Cardiac septum (tissue), 1 donor: ENCODE measurements at places on chromosomes 3 and 15. TPM values are rescaled to one million over a fixed set of nuclear protein-coding genes. Genes with fewer than 3 reads are reported as not detected.
A peak's percentile ranks its signal among the peaks of the same experiment; 100 is the strongest.

Gene EID1
- total RNA-seq = 201 TPM

Gene LIPC
- 0.62 TPM for total RNA-seq

Gene SERINC4
- total RNA-seq = 0.43 TPM

GRCh38 chr3:197031315-197032285 is 2.0 kb upstream of the MELTF start:
- no peak for DNase-seq

GRCh38 chr15:80744826-80745225 is 34.3 kb upstream of the CEMIP start:
- no peak for DNase-seq

- no peak for DNase-seq
Observed at GRCh38 chr3:46272028-46272451, 29.8 kb downstream of the CCR3 start.

DNA sequence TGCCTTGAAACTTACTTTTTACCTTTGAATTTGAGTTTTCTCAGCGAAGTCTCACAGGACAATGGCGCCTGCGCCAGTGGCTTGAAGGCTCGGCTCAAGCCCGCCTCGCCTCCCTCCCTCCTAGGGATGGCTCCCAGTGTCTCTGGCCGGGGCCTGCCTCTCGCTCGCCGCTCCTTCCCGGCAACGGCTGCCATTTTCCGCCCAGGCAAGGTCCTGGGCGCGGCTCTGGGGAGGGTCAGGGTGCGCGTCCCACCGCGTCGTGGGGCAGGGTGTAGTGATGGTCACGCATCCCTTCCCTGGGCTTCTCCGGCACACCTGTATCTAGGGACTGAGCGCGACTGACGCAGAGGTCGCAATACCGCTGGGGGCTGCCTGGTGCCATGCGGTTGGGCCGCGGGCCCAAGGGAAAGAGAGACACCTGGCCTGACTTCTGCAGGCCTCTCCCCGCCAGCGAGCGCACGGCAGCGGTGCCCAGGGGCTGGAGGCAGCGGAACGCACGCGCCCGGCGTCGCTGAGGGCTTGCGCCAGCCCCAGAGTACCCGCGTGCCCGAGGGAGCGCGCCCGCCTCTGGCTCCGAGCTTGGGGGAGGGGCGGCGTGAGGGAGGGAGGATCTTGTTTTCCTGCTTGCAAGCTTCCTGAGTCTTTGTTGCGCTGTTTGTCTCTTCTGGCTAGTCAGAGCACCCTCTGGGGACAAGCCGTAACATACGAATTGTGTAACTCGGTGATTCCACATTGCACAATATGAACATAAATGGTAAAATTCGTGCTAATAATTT is 20.7 kb upstream of the FEM1B start:
- peak; percentile 92 for DNase-seq

DNA sequence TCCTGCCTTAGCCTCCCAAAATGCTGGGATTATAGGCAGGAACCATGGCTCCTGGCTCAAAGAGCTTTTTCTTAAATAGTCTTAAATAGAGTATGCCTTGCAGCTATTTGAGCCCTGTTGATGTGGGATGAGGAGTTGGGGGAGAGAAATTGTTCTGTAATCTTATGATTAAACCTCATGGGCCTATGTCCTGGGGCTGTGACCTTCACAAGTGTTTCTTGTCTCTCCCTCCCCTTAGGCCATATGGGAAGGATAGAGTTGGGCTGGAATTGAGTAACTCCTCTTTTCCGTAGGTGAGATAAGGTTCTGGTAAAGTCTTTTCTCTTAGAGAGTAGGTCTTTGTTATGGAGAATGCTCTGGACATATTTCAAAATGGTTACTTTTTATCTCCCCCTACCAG is 114.3 kb downstream of the ARNT2 start:
- DNase-seq = no peak

- DNase-seq = no peak
Observed at GRCh38 chr3:140465988-140466387, 211.9 kb upstream of the TRIM42 start.

GRCh38 chr3:128698211-128699047 is 27.6 kb upstream of the RAB7A start:
- peak; percentile 79 for DNase-seq

GRCh38 chr15:85445361-85445760 is 65.0 kb downstream of the AKAP13 start:
- no peak for DNase-seq

Gene WWTR1
- total RNA-seq = 82.7 TPM

Gene SPTSSB
- 0.51 TPM for total RNA-seq

Gene MORC1
- not detected for total RNA-seq

Gene C3orf85
- not detected for total RNA-seq

DNA sequence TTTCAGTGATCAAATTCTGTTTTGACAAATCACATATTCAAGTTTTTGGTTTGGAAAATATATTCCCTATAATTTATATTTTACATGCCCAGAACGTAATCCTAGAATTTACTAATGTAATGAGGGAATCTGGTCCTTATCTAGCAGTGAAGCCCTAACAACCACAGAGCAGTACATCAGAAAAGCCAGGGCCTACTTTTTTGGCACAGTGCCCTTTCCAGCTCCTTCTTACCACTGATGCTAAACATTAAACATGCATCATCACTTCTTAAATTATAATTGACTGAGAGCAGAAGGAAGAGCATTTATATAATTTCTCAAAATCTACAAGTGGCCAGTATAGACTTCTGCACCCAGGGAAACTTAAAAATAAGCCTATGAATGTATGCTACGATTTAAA is 66.7 kb downstream of the FBXL22 start:
- no peak for DNase-seq

GRCh38 chr3:128270559-128271492 is 117.5 kb downstream of the EEFSEC start:
- no peak for DNase-seq

DNA sequence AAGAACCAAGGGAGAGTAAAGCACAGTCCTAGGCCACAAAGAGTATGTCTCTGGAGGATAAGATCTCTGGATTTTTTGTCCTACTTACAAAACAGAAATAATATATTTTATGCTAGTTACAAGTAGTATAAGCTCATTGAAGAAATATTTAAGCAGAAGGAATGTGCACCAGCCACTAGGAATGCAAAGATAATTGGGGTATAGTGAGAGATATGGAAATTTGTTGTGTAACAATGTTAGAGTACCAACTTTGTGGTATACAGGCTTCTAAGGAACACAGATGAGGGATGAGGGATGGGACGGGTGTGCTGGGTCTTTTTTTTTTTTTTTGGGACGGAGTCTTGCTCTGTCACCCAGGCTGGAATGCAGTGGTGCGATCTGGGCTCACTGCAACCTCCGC is 26.5 kb downstream of the AKAP13 start:
- no peak for DNase-seq

Gene GHRL
- total RNA-seq = 0.48 TPM

- no peak for DNase-seq
Observed at GRCh38 chr3:41198046-41198445, 1.3 kb upstream of the CTNNB1 start.

GRCh38 chr3:10808130-10808735 is 7.8 kb upstream of the SLC6A11 start:
- DNase-seq = no peak

- DNase-seq = no peak
Observed at GRCh38 chr3:43960448-43960840, 269.7 kb downstream of the ABHD5 start.

- DNase-seq = no peak
Observed at GRCh38 chr3:127014536-127015281, 31.8 kb downstream of the PLXNA1 start.

Gene C3orf49
- not detected for total RNA-seq

DNA sequence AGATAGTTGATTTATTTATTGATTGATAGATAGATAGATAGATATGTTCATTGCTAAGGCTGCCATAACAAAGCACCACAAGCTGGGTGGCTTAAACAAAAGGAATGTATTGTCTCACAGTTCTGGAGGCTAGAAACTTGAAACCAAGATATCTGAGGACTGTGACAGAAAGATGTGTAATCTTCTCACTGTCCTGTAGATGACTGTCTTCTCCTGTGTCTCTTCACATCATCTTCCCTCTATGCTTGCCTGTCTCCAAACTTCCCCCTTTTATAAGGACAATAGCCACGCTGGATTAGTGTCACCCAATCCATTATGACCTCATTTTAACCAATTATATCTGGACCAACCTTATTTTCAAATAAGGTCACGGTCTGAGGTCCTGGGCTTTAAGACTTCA is 40.9 kb downstream of the GNB4 start:
- no peak for DNase-seq

- peak; percentile 59 for DNase-seq
Observed at GRCh38 chr3:127674101-127674721, 1.5 kb downstream of the ABTB1 start.

Gene ISL2
- not detected for total RNA-seq

- no peak for DNase-seq
Observed at GRCh38 chr15:65914981-65915925, 46.0 kb downstream of the RAB11A start.

GRCh38 chr3:51024765-51025632 is 350.3 kb downstream of the DOCK3 start:
- DNase-seq = no peak

- DNase-seq = no peak
Observed at GRCh38 chr3:193905541-193906396, 230.2 kb upstream of the HES1 start.

DNA sequence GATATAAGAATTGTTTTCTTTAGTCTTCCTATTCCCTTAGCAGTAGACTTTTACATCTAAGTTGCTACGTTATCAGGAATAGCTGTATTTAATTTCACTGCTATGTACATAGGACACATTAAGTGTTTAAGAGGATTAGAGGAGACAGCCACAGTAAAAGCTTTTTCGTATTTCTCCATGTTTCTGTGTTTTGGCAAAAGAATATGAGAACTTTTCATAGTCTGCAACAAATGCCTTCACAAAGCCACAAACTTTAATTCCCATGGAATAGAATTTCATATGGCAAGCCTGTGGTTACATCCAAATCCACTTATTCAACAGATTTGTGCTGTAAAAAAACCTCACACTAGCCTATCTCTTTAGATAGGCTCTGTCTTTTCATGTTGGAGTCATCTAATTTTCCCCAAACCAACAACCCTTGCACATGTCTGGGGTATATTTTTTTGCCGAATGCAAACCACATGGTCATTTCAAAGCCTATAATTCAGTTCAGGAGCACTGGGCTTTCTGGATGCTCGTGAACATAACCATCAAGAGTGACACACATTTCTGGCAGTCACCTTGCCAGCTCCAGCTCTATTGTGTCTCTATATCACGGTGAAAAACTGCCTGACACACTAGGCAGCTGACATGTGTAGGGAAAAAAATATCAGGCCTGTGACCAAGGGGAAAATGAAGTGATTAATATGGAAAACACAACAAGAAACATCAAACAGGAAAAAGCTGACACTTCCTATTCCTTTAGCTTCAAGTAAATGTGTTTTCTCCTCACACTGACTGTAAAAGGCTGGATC is 19.2 kb downstream of the PLD1 start:
- no peak for DNase-seq

DNA sequence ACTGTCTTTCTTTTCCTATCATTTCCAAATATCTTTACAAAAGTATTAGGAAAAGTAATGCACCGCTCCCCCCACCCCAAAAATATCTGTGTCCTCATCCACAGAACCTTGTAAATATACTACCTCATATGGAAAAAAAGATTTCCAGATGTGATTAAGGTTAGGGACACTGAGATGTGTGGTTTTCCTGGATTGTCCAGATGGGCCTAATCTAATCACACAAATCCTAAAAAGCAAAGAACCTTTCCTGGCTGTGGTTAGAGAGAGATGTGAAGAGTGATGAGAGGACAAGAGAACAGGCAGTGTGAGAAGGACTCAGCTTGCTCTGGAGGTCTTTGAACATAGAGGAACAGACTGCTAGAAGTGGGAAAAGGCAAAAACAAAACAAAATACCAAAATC is 77.7 kb downstream of the ROBO1 start:
- DNase-seq = no peak

DNA sequence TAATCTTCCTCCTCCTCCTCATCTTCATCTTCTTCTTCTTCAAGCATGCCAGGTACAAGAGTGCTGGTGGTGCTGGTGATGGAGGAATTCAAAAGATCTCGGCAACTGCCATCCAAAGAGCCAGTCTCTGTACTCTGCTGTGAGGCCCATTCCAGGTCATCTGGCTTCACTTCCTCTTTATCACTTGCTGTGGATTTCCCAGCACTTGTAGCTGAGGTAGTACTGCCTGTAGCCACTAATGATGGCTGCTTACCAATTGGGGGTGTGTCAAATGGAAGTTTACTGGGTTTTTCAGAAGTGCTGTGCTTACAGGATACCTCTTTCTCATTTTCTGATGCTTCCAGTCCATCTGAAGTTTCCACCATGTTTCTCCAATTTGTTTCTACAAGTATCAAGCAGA is 28.8 kb upstream of the SHC4 start:
- no peak for DNase-seq

DNA sequence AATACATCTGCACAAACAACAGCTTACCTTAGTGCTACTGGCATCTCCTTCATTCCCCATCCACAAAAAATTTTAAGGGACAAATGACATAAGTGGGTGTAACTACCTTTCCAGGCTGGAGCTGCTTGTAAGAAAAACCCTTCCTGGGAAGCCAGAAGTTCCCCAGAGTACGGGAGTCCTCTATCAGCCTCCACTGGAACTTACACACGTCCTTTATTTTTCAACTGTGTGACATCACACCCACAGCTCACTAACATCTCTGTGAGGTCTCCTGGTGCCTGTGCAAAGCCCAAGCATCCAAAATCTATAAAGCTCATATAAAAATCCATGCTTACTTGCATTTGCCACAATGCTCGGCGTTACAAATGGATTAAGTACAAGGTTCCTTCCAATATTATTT is 27.6 kb downstream of the LRIG1 start:
- no peak for DNase-seq

Gene CDHR4
- total RNA-seq = not detected

Gene STRIT1
- total RNA-seq = 4.8 TPM
